Esophagus squamous epithelium (tissue), 5 donors: ENCODE measurements at places on chromosomes 3 and 15. TPM values are rescaled to one million over a fixed set of nuclear protein-coding genes. Genes with fewer than 3 reads are reported as not detected.

The SAMMSON gene
- total RNA-seq, result not detected

DNA sequence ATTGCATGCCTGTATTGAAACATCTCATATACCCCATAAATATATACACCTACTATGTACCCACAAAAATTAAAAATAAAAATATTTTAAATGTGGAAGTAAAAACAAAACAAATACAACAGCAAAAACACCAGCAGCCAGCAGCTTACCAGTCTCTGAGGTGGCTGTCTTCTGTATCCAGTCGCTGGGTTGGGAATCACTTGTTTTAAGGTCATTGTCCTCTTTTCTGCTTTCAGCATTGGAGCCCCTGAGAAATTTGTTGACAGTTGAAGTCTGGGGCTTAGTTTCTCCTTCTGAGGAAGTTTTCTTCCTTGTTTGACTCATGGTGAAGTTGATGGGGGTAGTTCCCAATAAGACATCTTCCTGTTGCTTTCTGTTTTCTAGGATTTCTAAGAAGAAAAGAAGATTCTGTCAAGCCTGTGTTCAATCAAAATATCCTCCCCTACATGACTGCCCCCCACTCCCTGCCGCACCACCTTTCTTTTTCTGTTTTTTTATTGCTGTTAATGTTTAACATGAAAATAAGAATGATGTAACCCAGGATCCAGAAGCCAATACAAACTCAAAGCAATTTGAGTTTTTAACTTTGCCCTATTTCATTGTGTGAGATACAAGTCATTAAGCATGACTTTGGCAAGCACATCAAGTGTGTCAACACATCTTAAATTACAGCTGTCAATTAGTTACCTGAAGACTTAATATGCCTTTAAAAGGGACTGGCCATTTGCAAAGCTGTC, at the start of gene LRRC31:
Gene LRRC31, minus strand, starts transcription at position 452 of the 737 bp plus-strand sequence. Its CDS starts 128 bp downstream, at position 324.
- no peak for DNase-seq

The CORO2B gene
- total RNA-seq, result 2.3 TPM

DNA sequence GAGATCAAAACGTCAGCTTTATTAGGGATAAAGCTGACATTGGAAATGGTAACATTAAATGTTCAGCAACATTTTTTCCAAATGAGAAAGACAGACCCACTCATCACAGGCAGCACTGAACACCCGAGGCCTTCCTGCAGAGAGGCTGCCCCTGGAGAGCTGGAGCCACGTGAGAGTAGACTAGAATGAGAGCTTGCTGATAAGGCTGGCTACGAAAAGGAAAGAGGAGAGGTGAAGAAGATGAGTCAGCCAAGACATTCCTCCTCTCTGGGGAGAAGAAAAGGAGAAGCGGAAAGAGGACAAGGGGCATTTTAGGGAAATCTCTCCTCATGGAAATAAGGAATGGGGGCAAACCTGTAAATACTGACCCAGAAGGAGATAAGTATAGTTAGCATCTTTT, 7.3 kb downstream of the CYP19A1 start:
- DNase-seq, result no peak

GRCh38 chr3:17235310-17235709, 350.6 kb downstream of the PLCL2 start:
- DNase-seq, result no peak

- no peak for DNase-seq
Measured at GRCh38 chr3:30354513-30354912, 251.9 kb upstream of the TGFBR2 start.

GRCh38 chr3:58519668-58520402, 17.2 kb downstream of the ACOX2 start:
- DNase-seq, result no peak

GRCh38 chr15:98035577-98036010, 75.1 kb downstream of the ARRDC4 start:
- DNase-seq, result no peak

DNA sequence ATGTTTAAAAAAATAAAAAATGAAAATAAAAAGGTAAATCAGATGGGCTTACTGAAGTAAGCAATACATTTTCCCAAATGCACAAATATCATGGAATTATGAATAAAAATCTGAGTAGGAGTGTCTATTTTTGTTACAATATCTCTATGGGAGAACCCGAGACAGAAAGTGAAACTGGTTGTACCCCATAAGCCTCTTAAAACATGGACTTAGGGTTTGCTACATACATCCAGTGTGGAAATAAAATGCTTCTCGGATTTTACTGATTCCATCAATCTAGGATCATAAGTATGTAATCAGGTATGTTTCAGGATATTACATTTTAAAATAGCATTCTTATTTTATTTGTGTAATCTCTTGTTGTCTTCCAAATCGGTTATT, 177.8 kb upstream of the CDIN1 start:
- no peak for DNase-seq
